OCI-M1 (cell line): ENCODE measurements at places on chromosomes 1 and 21.

- DNase-seq, result no peak
Observed at GRCh38 chr1:86068271-86068721, 88.3 kb downstream of the COL24A1 start.

DNA sequence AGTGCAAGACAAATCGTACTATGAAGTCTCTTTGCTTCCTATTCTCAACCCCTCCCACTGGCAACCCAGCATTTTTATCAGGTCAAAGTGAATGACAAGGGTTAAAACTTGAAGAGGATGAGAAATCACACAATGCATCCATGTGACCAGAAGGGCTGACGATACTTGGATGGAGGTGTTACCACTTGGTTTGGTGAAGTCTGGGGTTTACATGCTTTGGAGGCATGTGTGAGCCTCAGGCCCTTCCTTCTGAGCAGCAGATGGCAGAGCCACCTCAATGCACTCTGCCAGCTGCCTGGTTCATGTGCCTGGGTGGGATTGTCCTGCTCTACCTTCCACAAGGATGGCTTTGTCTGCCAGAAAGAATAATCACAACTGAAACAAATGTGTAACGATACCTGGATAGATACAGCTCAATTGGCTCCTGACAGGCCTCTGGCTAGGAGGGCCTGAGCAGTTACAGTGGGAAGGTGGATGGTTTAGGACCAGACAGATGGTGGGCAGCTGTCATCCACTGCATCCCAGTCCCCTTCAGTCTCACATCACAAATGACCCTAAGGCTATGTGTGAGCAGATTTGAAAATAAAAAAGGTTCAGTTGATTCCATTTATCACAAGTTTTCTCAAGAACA is 51.5 kb upstream of the CNIH3 start:
- DNase-seq, result no peak

GRCh38 chr1:117683571-117684285 is 77.9 kb downstream of the TENT5C start:
- DNase-seq, result no peak

GRCh38 chr1:25120281-25120680 is 112.0 kb downstream of the SYF2 start:
- no peak for DNase-seq

DNA sequence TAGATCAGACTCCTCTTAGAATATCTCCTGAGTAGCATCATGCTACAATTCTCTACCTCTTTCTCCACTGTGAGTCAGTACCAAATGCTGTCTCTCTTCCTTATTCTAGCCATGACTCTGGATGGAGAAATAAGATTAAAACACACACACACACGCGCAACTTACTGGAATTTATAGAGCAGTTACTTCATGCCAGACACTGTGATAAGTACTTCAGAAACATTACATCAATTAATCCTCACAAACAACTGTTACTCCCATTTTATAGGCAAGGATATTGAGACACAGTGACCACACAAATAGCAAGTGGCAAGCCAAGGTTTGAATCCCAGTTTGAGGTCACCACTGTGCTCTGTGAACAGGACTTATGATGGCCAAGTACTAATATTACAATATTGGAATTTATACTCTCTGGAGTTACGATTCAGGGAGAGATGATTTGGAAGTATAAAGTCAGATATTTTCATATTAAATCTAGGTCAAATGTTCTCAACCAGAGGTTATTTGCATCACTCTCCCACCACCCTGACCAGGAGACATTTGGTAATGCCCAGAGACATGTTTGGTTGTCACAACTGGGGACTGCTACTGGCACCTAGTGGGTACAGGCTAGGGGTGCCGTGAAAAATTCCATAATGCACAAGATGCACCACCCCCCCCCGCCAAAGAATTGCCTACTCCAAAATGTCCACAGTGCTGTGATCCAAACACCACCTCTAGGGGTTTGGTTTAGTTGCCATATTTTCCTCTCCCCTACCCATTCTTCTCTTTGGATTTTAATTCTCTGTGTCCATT is 221.6 kb downstream of the LTN1 start:
- DNase-seq, result no peak

- DNase-seq, result peak; percentile 28
Observed at GRCh38 chr1:247156787-247157232, 15.0 kb downstream of the ZNF124 start.

GRCh38 chr1:61368876-61369275 is 286.5 kb downstream of the NFIA start:
- DNase-seq, result no peak

GRCh38 chr1:57066980-57067610 is 101.3 kb upstream of the C8B start:
- DNase-seq, result peak; percentile 39

DNA sequence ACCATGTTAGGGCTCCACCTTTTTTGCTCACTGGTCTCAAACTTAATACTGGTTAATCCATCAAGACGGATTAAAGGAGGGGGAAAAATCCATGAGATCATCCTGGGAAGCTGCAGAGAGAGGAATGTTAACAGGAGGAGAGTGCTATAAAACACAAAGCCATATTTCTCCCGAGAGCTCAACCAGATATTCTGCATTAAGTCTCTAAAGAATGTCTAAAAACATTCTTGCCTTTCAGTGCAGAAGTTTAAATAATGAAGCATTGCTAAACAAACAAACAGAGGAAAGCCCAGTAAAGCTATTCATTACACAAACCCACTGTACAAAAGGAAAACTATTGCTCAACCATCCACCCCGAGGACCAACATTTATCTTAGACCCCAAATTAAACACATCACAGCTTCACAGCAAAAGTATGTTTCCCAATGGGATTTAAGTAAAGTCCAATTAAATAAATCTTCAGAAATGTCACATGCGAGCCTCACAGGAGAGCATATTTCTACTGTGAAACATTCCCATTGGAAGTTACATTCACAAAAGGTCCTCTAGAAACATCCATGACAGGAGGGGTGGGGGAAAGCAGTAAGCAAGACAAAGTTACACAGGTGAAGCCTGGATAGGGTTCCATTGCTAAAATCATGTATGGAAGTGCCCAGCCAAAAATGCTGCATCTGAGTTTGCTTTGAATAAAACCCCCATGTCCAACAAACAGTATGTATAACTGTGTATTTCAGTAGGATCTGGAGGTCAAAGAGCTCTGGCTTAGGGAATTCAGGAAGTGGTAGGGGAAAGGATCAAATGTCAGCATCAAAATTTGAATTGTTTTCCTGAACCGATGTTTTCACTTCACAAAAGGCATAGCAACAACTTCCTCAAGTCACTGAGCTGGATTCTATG is 23.3 kb downstream of the DUSP10 start:
- DNase-seq, result no peak

DNA sequence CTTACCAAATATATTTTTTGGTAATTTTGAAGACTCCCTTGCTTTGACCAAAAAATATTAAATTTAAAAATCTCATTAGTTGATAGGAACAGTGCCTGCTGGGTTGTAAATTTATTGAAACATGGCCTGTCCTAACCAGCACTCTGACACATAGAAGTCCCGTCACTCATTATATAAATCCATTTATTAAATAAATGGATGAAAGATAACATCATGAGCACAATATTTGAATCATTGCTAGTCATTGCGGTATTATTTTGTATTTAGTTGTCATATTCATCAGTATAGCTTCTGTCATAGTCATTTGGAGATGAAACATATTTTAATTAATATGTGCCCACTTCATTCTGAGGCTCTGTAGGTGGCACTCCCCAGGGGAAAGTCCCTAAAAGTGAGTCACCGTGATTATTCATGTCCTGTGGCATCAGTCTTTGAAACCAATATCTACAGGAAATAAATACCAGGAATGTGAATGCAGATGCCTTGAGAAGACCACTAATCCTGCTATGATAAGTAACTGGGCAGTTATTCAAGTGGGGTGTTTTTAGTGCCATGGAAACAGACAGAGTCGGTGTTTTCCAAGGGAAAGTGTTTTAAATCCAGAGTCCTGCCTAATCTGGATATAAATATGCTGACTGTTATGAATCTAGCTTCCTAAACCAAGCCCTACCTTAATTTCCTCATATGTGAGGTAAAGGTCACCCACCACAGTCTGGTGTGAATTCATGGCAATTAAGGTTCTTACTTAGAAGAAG is 302.0 kb downstream of the DUSP10 start:
- no peak for DNase-seq

GRCh38 chr1:163834778-163835177 is 513.0 kb downstream of the NUF2 start:
- DNase-seq, result no peak

DNA sequence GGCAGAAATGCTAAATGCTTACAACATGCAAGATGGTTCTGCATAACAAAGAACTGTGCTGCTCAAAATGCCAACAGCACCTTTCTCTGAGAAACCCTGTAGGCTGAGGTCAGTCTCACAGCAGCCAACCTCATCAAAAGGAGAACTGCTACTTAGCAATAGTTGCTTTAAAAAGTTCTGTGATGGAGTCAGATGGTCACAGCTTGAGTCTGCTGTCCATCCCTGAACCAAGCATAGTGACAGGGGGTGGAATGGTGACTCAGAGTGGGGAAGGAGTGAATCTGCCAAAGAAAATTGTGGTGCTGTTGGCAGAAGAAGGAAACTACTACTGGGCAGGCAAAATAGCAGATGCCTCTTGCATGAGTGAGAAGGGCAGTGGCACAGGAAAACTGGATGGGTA is 106.0 kb upstream of the FAM78B start:
- DNase-seq, result no peak

GRCh38 chr1:51697166-51697565 is 80.3 kb downstream of the OSBPL9 start:
- no peak for DNase-seq

GRCh38 chr1:10967090-10967489 is 45.4 kb upstream of the TARDBP start:
- no peak for DNase-seq

DNA sequence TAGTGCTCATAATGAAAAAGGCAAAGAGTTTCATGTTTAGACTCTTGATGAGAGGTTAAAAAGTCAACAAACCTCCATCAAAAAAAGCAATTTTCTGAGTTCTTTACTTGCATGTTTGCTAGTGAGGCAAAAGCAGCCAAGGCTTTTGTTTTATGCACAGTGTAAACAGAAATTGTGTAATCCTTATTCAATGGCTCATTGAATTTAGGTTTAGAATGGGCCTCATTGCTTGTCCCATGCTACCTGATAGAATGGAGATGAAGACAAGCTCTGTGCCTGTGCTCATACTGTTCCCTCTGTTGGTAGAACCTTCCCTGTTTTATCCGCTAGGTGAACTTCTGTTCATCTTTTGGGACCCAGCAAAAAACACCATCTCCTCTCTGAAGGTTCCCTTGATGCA is 10.0 kb upstream of the LRRC8D start:
- no peak for DNase-seq

DNA sequence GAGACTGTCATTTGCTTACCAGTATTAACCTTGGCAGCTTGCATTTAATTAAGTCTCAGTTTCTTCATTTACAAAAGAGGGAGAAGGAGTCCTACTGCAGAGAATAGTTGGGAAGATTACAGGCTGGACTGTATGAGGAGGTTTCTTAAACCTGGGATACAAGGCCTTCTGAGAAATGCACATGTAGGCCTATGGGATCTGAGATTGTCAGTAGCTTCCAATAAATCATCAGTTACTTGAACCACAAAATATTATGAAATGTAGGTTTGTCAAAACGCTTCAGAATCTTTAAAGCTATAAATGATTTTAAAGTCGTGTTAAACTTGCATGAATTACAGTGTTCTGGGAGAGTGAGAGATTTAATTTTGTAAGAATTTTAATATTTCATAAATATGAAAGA is 69.6 kb downstream of the NRIP1 start:
- no peak for DNase-seq
